ENCODE measurements at places on chromosomes 5 and 9.
A peak's percentile ranks its signal among the peaks of the same experiment; 100 is the strongest.

DNA sequence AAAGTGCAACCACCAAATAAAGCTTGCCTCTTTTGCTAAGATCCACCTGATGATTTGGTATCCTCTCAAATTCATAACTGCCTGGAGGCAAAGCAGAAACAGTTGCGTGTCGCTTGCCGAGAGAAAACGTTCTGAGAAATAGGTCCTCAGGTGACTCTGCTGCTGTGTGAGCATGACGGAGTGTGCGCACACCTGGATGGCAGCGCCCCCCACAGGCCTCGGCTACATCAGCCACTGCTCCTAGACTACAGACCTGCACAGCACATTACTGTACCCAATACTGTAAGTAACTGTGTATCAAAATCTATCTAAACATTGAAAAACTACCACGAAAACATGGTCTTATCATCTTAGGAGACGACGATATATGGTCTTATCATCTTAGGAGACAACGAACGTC is 87.4 kb downstream of the CAMSAP1 start:
- no peak for DNase-seq

- DNase-seq: no peak
These were observed 162.5 kb downstream of the ELAVL2 start for GRCh38 chr9:23663536-23663935.

DNA sequence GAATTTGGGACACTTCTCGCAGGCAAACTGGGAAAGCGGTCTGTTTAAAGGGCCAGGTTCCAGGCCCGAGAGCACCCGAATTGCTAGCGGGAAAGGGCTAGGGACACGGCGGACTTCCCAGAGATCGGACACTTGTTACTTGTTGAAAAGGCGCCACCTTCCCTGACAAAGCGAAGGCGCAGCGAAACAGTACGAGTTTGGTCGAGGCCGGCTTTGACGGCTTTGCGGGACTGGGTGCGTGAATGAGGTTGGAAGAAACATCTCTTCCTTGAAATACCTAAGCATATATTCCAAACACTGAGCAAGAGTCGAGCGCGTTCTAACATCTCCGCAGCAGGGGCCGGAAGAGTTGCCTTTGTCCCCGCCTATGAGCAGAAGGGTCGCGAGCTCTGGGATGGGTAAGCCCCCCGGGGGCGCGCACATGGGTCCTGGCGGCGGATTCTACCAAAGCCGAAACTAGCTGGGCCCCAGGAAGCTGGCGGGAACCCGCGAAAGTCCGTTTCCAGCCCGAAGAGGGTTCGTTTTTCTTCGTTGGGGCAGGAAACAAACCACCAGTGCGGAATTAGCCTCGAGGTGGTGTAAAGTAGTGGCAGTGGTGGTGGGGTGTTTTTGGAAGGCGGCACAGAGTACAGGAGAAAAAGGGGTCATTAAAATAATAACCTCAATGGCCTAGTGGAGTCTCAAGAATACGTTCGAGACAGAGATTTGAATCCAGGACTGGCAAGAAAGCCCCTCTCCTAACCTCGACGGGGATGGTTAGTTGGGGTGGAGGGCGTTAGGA is 1.5 kb downstream of the GDNF start:
- DNase-seq: no peak

DNA sequence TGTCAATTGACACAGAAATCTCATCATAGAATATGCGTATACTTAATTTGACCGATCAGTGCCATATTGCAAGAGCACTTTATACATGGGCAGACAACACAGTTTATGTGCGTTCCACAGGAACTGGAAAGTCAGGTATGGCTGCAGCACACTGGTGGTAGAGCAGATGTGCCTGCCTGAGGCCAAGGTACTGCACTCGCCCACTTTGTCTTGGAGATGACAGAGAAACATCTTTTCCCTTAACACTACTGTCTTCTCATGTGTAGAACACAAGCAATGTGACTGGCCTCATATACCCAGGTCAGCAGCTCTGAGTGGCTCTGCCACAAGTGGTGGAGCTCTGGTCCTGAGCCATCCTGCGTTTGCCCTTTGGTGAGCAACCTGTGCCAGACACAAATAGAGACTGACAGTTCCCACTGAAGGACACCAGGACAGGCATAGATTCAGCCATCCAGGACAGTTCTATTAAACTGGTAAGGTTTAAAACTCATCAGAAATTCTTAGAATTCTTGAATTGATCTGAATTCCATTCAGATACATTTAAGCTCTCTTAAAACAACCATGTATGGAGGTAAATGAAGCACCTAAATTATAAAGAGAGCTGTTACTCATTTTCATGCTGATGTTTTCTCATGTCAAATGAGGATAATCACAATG is 21.0 kb upstream of the PPP2CA start:
- DNase-seq: no peak

GRCh38 chr5:135829681-135830383 is 4.6 kb upstream of the SLC25A48 start:
- peak; percentile 31 for DNase-seq

- peak; percentile 23 for DNase-seq
These were observed 2.6 kb upstream of the PLAA start for GRCh38 chr9:26949637-26950069.

DNA sequence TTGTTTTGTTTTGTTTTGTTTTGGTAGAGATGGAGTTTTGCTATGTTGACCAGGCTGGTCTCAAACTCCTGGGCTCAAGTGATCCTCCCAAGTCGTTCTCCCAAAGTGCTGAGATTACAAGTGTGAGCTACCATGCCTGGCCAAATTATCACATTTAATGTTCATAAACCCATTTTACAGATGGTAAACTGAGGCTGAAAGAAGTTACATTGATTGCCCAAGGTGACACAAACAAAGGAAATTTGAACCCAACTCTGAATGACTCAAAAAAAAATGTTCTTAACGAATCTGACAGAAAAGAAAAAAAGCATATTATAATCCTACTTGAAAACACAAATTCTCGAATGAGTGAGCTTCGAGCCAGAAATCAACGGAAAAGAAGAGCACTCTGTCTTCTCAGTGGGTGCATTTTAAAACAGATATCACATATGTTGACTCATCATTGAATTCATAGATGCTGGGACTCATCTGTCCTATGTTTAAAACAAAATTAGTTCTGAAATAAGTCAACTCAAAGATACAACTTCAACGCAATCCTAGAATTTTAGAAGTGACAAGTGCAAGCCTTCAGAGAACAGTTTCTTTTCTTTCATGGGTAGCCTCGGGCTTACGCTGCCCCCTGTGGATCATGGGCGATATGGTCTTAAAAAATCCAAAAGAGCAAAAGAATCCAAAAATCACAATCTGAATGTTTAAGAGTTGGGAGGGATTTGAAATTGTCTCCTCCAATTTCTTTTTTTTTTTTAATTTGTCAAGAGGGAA is 28.4 kb downstream of the TIMD4 start:
- no peak for DNase-seq

- DNase-seq: no peak
These were observed 98.3 kb downstream of the BASP1 start for GRCh38 chr5:17315710-17316221.

- DNase-seq: no peak
These were observed 76.2 kb downstream of the TMC1 start for GRCh38 chr9:72597601-72598000.

GRCh38 chr9:83410701-83411100 is 127.5 kb downstream of the FRMD3 start:
- no peak for DNase-seq

- peak; percentile 49 for DNase-seq
These were observed 118.2 kb upstream of the TBC1D2 start for GRCh38 chr9:98373609-98374008.

GRCh38 chr5:124102486-124102885 is 590.5 kb downstream of the CSNK1G3 start:
- no peak for DNase-seq

- no peak for DNase-seq
These were observed 2.6 kb upstream of the SLC35D2 start for GRCh38 chr9:96386157-96386556.

DNA sequence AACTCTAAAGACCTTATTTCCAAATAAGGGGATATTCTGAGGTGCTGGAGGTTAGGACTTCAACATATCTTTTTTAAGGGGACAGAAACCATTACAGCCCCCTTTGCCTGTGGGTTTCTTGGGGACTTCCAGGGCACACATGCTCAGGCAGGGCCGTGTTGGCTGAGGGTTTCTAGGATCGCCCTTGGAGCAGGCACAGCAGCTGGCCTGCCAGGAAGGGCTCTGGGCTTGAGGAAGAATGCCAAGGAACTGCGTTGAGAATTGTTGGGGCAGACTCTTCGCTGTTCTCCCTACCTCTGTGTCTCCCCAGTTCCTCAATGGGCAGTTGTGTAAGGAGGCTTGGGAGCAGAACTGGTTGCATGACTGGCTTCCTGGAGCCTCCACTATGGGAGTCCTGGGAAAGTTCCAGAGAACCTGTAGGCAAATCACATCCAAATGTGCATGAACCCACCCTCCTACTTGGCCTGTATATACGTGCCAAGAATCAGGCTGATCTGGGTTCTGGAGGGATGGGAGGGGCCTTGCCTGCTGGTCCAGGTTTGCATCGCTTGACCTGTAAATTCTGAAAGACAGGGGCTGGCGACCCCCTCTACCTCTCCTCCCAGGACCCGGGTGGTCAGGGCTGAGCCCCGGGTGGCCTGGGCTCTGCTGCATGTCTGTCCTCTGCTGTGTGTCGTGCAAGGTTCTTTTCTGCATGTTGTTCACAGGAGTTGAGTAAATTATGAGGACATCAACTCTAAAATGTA is 65.5 kb downstream of the HSPA4 start:
- DNase-seq: no peak

DNA sequence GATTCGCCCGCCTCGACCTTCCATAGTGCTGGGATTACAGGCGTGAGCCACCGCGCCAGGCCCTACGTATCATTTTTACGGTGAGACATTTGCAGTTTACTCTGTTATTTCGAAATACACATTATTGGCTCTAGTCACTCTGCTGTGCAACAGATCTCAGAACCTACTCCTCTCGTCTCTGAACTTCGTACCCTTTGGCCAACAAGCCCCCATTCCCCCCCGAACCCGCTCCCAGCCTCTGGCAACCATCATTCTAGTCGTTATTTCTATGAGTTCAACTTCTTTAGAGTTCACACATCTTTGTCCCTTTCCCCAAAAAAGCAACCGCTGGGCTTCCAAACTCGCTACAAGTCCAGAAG is 735 bp downstream of the PTGR1 start:
- DNase-seq: peak; percentile 27

DNA sequence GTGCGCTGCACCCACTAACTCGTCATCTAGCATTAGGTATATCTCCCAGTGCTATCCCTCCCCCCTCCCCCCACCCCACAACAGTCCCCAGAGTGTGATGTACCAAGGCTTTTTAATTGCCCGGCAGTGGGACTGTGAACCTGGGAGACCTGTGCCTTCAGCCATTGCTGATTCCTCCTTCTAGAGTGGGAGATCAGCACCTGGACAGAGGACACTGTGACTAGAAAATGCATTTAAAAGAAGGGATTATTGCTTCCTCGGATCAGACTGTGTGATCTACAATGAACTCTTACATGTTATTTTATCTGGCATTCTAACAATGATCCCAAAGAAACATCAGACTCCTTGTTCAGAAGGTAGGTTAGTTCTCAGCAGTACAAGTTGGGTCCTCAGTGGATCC is 25.9 kb downstream of the CTSL start:
- peak; percentile 41 for DNase-seq

GRCh38 chr5:128174951-128175350 is 91.4 kb downstream of the SLC12A2 start:
- no peak for DNase-seq

GRCh38 chr9:107750741-107751566 is 261.4 kb upstream of the KLF4 start:
- peak; percentile 85 for DNase-seq

DNA sequence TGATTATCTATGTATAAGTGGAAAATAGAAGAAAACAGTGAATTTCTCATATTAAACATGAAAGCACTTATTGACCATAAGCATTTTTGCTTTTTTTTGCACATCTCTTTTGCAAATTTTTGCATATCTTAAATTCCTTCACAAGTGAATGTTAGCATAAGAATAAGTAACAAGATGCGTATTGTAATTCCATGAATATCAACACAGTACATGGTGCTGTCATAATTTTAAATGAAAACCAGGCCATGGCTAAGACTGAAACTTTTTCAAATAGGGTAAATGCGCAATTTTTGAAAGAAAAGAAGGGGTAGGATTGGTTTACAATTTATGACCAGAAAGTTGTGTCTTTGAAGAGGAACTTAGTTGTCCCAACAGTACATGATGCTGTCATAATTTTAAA is 17.0 kb downstream of the FAM13B start:
- DNase-seq: no peak

DNA sequence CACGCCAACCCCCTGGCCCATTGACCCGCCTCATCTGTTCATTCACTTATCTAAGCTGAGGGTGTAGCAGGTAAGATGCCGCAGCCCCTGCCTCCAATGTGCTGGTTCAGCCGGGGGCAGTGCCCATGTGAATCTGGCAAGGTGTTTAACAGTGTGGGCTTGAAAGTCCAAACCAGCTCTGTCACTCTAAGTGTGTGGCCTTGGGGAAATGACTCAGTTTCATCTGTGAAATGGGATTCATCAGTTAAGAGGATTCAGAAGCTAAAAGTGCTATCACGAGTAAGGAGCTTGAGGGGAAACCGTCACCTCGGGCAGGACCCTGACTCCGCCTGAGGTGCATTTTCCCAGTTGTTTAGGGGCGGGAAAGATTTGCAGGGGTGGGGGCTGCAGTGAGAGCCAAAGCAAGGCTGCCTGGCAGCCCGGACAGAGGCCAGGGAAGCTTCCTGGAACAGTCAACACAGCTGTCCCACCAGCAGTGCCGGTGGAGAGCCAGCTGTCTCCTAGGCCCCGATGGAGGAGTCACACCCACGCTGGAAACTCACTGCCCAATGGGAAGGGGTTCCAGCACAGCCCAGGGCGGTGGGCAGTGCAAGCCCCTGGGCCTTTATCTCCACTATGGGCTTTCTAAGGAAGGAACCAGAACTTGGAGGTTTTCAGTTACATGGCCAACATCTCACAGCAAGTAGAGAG is 9.7 kb upstream of the URM1 start:
- no peak for DNase-seq

DNA sequence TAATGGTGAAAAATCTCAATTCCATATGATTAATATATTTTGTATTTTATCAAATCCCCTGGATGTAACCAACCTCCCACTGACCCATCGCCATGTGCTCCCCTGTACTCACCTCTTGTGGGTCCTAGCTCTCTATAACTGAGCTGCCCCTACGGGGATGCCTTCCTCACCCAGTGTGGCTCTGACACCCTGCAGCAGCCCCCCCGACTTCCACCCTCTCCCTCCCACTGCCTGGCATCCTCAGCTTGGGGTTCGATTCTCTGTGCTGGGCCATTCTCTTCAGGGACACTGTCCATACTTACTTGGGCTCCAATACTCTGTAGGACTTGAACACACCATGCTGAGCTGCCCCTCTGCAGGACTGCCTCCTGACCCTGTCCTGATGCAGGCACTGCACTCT is 87.1 kb downstream of the PJA2 start:
- no peak for DNase-seq

DNA sequence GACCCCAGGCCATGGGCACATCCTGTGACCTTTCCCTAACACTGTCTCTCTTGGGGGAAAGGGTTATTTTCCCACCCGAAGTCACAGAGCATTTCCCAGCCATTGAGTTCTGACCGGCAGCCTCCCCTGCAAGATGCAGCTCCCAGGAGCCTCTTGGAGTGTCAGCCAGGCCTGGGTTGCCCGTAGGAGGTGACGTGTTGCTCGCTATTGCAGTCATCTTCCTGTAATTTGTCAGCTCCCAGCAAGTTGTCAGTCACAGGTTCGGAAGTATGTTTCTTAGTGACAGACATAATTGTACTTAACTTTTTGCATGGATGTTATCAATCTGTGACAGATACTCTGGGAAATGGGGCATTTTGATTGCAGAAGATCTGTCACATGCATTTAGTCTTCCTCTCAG is 74.5 kb downstream of the MVB12B start:
- DNase-seq: no peak
